Mesenteric fat pad (tissue), 1 donor: ENCODE measurements at places on chromosomes 16 and 17. TPM values are rescaled to one million over a fixed set of nuclear protein-coding genes. Genes with fewer than 3 reads are reported as not detected.

The RHBDL1 gene
- 0.84 TPM for total RNA-seq

The PRSS27 gene
- 0.48 TPM for total RNA-seq

The FOXJ1 gene
- 0.16 TPM for total RNA-seq

The GNG13 gene
- not detected for total RNA-seq

DNA sequence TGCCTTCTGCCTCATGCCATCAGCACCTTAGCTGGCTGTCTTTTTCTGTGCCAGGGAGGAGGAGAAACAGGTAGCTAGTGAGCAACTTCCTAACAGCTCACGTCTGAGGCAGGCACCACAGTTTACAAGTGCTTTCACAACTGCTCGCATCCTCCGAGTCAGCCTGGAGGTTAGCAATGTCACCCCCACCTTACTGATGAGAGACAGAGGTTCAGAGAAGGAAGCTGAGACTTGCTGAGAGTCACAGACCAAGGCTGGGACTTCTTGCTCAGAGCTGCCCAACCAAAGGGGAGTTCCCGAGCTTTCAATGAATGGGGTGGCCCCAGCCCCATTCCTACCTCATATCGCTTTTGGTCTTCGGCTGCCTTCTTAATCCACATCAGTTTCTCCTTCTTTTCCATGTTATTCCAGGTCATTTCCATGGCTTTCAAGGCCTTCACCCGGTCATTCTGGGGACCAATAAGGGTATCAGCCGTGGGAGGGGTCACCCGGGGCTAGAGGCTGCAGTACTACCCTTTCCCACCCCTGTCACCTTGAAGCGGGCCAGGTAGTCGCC lies 9.6 kb downstream of the UBTF start:
- no peak for DNase-seq

- DNase-seq = no peak
Measured at GRCh38 chr16:58753711-58754134, 19.6 kb upstream of the GOT2 start.

GRCh38 chr16:57578521-57579360 lies 36.3 kb downstream of the ADGRG5 start:
- DNase-seq = peak; percentile 80

GRCh38 chr17:73705594-73705993 lies 61.3 kb upstream of the SDK2 start:
- peak; percentile 9 for DNase-seq

GRCh38 chr16:1035066-1035415 lies 37.5 kb upstream of the SSTR5 start:
- DNase-seq = no peak
